ENCODE measurements at places on chromosomes 7 and 10.
A peak's percentile ranks its signal among the peaks of the same experiment; 100 is the strongest.

- no peak for DNase-seq
Measured at GRCh38 chr10:97905276-97905675, 55.6 kb downstream of the GOLGA7B start.

DNA sequence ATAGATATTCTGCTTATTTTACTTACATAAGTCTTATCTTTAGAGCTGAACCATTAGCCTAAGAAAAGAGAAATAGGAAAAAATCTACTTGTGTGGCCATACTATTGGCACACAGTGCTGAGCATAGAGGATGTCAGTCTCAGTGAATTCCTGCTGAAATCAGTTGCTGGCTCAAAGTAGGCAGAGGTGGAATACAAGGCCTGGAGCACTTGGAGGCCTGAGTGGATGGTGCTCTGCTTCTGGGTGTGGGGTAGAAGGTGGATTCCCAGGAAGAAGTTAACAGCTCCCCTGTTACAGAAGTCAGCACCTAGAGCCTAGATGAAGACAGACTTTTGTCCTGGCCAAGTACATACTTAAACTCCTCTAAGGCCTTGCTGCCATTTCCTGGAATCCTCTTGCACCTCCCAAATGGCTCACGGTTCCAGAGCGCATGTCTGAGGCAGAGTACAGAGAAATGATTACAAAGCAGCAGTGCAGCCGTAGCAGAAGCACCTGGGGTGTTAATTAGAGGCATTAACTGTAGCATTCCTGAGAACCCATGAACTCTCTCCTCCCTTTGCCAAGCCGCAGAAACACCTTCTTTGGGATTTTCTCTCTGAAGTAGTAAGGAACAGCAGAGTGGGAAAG is 18.0 kb upstream of the XPNPEP1 start:
- DNase-seq, result no peak

- no peak for DNase-seq
Measured at GRCh38 chr10:94991243-94991888, 52.9 kb downstream of the CYP2C9 start.

DNA sequence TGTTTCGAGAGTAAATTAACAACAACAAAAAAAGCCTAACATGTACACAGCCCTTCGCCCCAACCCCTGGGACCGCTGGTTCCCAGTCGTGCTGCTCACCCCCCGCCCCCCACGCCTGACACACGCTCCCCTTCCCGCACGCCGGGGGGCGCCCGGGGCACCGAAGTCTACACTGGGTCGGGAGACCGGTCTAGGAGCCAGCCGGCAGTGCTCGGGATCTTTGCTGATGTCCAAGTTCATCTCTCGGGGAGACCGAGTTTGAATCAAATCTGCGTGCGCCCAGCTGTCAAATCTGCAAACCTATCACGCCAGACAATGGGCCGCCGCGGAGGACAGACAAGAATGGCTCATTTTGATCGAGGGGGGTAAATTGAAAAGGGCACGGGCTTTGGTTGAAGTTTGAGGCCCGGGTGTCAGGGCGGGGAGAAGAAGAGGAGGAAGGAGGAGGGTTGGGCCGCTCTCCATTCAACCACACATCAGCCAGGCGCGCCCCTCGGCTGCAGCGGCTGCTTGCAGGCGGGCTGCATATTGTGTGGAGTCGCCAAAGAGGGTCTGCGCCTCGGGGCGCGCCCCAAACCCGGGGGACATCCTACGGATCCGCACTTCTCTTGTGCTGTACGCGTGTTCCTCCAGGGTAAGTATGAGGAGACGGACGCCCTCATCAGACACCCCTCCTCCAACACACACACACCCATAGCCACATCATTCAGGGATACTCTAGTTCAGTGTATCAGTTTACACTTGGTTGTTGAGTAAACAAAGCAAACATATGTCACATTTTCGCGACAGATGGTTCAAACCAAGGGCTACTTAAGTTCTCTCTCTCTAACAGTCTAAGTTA is 1.3 kb upstream of the GFRA1 start:
- peak; percentile 91 for DNase-seq

GRCh38 chr7:65404020-65404419 is 30.4 kb downstream of the ZNF92 start:
- no peak for DNase-seq

- DNase-seq, result peak; percentile 92
Measured at GRCh38 chr7:55130395-55131141, 111.8 kb downstream of the EGFR start.

- no peak for DNase-seq
Measured at GRCh38 chr7:73839743-73840714, 2.3 kb downstream of the METTL27 start.

- no peak for DNase-seq
Measured at GRCh38 chr7:42143711-42144600, 93.1 kb downstream of the GLI3 start.

- DNase-seq, result no peak
Measured at GRCh38 chr7:55060636-55061022, 41.8 kb downstream of the EGFR start.

GRCh38 chr10:10872035-10872673 is 145.5 kb upstream of the CELF2 start:
- no peak for DNase-seq

DNA sequence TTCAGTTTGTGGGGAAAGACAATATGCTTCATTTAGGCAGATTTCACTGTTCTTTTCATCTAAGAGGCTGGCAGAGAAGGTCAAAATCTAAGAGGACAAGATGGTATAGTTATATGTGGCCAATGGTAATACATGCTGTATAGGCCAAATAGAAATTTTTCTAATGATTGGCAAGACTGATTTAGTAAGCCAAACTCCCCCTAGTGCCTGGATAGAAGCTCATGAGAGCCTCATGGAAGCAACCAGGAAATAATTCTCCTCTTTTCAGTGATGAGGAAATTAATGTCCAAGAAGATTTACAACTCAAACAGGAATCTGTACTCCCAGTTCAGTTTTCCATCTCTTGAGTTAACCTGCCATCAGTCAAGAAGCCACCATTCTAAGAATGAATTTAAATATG is 253.6 kb upstream of the PHF14 start:
- no peak for DNase-seq

DNA sequence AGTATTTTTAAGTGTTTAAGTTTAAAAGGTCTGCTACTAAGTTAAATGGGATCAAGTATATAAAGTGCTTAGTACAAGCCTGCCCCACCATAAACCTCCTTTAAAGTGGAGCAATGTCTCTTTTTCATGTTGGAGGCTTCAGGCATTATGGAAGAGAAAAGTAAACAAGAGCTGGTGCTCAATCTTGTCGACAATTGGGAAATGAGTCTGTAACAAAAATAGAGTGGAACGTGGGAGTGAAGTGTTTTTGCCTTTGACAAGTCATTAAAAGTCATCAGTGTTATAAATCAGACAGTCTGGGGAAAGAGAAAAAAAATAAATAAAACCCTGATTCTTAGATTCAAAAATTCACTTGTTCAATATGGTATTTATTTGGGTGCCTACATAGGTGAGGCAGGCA is 44.7 kb downstream of the DNAJC12 start:
- DNase-seq, result no peak

- peak; percentile 89 for DNase-seq
Measured at GRCh38 chr7:22718200-22718711, 8.7 kb upstream of the IL6 start.

DNA sequence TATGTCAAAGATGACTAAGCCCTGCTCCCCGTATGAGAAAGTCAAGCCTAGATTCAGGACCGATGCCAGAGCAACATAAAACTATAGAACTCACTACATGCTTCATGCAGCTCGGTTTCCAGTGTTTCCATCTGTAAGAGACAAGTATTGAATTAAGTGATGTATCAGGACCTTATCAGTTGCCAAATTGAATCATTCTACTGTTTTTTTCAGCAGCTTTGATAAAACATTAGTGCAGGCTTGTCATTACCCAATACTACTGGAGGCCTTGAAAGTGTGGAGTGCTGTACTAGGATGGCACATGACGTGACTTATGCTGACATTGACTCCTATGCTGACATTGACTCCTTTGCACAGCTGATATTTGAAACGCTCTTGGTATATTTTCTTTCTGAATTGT is 10.8 kb upstream of the NRP1 start:
- DNase-seq, result no peak

GRCh38 chr7:72032934-72033333 is 379.2 kb downstream of the CALN1 start:
- no peak for DNase-seq

GRCh38 chr7:23768022-23768421 is 58.0 kb downstream of the STK31 start:
- DNase-seq, result no peak

- no peak for DNase-seq
Measured at GRCh38 chr7:82273886-82274285, 169.7 kb downstream of the CACNA2D1 start.

DNA sequence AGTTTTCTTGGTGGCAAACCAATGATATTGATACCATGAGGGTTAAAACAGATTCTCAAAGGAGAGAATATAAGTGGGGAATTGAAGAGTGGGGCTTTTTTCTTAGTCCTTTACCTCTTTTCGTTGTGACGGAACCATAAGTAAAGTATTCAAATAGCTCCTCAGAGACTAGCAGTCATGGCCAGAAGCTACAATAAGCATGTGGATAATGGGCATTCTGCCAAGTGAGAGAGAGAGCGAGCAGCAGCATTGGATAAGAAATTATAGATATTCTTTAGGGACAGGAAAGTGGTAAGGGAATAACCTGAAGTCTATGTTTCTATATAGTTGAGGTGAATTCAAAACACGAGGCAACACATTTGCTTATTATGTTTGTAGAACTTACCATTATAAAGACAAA is 235.1 kb downstream of the SEMA3E start:
- DNase-seq, result no peak

DNA sequence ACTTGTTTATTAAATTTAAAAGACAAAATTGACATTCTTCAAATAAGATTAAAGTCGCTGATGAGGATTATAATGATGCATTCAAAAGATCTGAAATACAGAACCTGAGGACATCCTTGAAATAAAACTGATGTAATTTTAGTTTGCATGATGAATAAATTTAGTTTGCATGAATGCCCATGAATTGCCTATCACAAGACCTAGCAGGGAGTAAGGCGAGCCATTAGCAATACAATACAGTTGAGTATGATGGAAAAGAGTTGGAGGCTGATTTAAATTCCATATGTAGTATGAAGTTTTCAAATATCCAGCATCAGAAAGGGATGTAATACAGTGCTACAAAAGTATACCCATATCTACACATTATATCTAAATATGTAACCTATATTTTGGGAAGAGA is 321.3 kb downstream of the CACNA2D1 start:
- DNase-seq, result no peak

DNA sequence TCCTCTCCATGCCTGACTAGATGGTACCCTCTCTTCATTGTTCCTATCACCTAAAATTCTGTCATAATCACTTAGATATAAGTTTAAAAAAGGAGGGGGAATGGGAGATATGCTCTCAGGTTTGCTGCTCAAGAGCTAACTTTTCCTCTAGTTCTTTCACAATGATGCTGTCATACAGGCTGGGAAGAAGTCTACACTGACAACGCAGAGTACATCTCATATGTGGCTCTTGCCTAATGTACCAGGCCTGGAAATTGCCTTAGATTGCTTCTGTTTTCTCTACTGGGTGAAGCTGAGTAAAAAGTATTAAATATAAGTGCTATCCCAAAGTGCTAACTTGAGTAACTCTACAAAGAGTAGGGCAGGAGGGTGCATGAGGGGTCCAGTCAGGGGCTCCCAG is 43.8 kb upstream of the BET1 start:
- DNase-seq, result no peak

Data from esophagus muscularis mucosa (tissue), 4 donors.